ENCODE measurements at places on chromosomes 7 and 10.

GRCh38 chr10:128926711-128927110 is 540.3 kb upstream of the MGMT start:
- DNase-seq, result no peak

GRCh38 chr7:155764438-155764793 is 47.8 kb downstream of the SHH start:
- no peak for DNase-seq

- DNase-seq, result no peak
Measured at GRCh38 chr10:106424054-106424453, 740.5 kb downstream of the SORCS1 start.

DNA sequence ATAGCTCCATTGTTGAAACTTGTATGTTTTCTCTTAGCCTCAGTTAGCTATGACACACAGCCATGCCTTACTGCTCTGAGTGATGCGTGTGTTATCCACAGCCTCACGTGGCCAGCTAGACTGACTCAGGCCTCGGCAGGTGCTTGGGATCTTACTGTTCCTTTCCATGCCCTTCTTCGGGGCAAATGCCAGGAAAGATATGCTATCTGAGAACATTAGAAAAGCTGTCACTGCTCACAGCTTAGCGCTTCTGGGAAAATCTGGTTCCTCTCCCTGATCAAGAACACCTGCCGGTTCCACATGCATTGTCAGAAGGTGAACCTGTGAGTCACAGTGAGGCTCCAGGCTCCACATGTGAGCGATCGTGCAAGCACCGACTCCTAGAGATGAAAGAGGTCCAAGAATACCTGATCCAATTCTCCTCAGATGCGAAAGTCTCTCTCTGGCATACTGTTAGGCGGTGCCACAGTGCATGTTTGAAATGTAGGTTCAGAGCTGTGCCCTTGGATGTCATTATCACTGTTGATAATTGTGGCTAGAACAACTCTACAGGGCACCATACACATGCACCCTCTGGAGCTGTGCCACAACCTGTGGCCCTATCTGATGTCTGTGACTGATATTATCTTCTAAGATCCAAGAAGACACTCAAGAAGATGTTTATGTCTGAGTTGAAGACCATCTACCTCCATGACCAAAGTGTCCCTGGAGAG is 247.8 kb upstream of the IGFBP3 start:
- no peak for DNase-seq

GRCh38 chr10:102988404-102989314 is 70.6 kb downstream of the CNNM2 start:
- no peak for DNase-seq

GRCh38 chr10:71448146-71448545 is 51.4 kb downstream of the CDH23 start:
- no peak for DNase-seq

DNA sequence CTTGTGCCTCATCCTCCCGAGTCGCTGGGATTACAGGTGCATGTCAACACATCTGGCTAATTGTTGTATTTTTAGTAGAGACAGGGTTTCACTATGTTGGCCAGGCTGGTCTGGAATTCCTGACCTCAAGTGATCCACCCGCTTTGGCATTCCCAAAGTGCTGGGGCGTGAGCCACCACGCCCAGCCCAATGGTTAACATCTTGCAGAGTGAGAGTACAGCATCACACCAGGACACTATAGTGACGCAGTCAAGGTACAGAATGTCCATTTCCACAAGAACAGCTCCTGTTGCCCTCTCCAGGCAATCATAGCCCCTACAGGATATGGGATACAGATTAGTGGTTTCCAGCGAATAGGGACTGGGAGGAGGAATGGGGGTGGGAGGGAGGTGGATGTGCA is 34.0 kb downstream of the MYO1G start:
- no peak for DNase-seq

- no peak for DNase-seq
Measured at GRCh38 chr10:76251841-76252671, 820.6 kb downstream of the LRMDA start.

GRCh38 chr7:322111-322671 is 32.2 kb downstream of the FOXL3 start:
- no peak for DNase-seq

DNA sequence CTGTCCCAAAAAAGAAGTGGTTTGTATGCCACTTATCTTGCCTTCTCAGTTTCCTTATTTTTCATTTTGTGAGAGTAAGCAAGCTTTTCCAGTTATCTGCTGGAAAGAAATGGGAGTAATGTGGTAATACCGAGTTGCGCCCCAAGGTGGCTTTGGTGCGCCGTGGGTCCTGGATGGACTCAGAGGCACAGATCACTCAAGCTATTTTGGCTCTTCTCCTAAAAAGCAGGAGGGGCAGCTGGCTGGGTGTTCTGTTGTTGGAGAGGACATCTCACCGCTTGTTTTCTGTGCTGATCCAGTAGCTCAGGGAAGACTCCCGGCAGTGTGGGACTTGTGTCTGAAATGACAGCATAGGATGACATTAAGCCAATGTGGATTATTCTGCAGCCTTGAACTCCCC is 16.4 kb downstream of the PRKRIP1 start:
- no peak for DNase-seq

DNA sequence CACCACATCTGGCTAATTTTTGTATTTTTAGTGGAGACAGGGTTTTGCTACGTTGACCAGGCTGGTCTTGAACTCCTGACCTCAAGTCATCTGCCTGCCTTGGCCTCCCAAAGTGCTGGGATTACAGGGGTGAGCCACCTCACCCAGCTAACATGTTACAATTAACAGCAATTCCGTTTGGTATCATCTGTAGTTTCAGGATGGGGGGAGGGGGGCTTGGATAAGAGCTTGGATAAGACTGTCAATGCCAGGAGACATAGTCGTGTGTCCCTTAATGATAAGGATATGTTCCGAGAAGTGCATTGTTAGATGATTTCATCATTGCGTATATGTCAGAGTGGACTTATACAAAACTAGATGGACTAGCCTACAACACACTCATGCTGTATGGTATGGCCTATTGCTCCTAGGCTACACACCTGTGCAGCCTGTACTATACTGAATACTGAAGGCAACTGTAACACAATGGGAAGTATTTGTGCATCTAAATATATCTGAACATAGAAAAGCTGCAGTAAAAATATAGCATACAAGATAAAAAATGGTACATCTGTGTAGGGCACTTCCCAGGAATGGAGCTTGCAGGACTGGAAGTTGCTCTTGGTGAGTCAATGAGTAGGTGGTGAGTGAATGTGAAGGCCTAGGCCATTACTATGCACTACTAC is 103.9 kb upstream of the TNS3 start:
- DNase-seq, result no peak

GRCh38 chr10:69248117-69248730 is 28.1 kb downstream of the HKDC1 start:
- no peak for DNase-seq

DNA sequence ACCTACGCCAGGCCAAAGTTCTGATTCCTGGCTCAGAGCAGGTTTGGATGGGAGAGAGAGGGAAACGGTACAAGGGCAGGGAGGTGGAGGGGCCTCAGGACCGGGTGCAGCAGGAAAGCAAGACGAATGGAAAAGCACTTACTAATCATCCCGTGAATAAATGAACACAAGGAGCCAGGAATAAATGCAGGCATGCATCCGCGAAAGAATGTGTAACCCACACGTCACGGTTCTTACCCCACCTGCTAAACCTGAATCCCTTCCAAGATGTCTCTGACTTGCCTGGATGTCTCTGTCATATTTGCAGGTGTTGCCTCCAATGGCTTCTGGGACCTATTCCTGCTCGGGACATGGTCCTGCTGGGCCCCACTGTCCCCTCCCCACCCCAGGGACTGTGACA is 335.2 kb upstream of the RNF32 start:
- no peak for DNase-seq

GRCh38 chr10:7756360-7756992 is 31.3 kb downstream of the KIN start:
- DNase-seq, result peak; percentile 4

GRCh38 chr7:8906396-8907075 is 473.1 kb downstream of the NXPH1 start:
- no peak for DNase-seq

GRCh38 chr7:129790136-129790535 is 162.6 kb downstream of the UBE2H start:
- DNase-seq, result no peak

- DNase-seq, result no peak
Measured at GRCh38 chr7:64875658-64876406, 27.2 kb upstream of the ZNF273 start.

- DNase-seq, result no peak
Measured at GRCh38 chr10:108014902-108015177, 850.3 kb upstream of the SORCS1 start.

GRCh38 chr7:151409667-151410404 is at the start of gene WDR86:
Gene WDR86 (minus strand): TSS chr7:151410038. CDS start chr7:151409589, 449 bp downstream.
- no peak for DNase-seq

- DNase-seq, result no peak
Measured at GRCh38 chr10:124708246-124708779, 35.9 kb downstream of the FAM53B start.

GRCh38 chr10:28431139-28431538 is 101.8 kb upstream of the WAC start:
- no peak for DNase-seq

DNA sequence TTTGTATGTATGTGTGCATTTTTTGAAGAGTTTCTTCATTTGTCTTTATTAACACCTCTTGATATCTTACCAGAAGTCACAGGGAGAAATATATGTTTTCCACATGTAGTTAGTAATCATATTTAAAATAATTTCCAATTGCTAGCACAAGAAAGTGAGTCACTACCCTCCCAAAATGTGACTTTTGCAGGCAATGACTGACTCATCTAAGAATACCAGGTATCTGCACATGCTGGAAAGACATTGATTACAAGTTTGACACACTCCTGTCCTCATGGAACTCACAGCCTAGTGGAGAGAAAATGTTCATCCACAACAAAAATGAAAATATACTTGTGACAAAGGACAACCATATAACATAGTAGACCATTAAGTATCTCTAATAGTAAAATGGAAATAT is 82.9 kb downstream of the SEMA3D start:
- DNase-seq, result no peak

DNA sequence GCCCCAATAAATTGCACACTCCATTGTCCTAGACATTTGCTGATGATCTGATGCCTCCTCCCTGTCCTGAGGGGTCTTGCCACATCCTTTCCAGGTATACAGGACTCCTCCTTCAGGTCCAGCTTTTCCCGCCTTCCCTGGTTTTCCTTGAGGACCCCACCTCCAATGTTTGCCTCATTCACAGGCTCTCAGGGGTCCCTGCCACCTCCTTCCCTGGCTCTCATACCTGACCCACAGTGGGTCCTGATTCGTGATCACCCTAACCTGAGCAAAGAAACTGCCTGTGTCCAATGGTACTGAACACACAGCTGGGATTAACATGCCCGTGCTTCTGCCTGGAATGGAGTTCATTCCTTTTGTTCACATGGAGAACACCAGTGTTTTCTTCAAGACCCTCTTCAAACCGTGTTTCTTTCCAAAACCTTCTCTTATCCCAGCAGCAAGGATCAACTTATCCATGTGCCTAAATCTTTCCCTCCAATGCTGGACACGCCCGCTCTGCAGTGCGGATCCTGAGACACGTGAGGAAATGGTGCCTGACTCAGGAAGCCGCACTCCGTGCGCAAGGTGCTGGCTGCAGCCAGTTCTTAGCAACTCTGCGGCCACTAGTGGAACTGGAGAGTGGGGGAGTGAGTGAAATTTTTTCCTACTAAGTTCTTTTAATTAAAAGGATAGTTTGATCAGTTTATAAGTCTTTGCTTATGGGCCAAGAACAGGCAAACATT is 354.6 kb upstream of the SHH start:
- DNase-seq, result no peak

DNA sequence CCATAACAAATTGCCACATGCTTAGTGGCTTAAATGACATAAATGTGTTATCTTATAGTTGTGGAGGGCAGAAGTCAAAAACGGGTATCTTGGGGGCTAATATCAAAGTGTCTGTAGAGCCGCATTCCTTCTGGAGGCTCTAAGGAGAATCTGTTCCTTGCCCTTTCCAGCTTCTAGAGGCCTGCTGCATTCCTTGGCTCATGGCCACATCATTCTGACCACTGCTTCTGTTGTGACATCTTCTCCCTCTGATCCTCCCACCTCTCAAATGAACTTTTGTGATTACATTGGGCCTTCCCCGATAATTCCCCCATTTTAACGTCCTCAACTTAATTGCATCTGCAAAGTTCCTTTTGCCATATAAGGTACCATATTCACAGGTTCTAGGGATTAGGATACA is 76.1 kb downstream of the CYP26A1 start:
- DNase-seq, result no peak

Data from GM12864 (cell line).